Thoracic aorta (tissue), 2 donors: ENCODE measurements at places on chromosomes 13 and 19. TPM values are rescaled to one million over a fixed set of nuclear protein-coding genes. Genes with fewer than 3 reads are reported as not detected.

FAM124A gene
- 4.2 TPM for total RNA-seq

DNA sequence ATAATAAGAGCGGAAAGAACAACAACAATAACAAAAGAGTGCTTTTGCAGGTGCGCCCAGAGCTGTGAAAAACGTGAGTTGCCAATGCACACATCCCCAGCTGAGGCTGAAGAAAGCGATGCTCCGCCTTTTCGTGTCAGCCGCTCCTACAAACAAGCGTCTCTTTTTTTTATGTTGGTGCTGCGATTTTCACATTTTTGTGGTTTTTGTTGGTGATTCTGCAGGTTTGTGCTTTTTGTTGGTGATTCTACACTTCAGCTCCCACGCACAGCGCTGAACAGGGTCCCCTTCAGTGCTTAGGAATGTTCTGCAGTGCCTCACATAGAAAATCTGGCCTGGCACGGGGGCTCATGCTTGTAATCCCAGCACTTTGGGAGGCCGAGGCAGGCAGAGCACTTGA lies 7.3 kb upstream of the SBK3 start:
- H3K4me3 ChIP-seq, result no peak overlapping the region
- no peak overlapping the region for H3K27ac ChIP-seq
- DNase-seq, result no peak
- H3K36me3 ChIP-seq, result no peaks in the 10 kb centered on the region
- H3K4me1 ChIP-seq, result peaks cover 22% of the 10 kb centered on the region

- H3K4me3 ChIP-seq, result no peak overlapping the region
- no peak overlapping the region for H3K27ac ChIP-seq
- H3K36me3 ChIP-seq, result no peaks in the 10 kb centered on the region
- no peaks in the 10 kb centered on the region for H3K27me3 ChIP-seq
Measured at GRCh38 chr13:50766013-50766412, 77.5 kb downstream of the DLEU7 start.

GRCh38 chr13:107252428-107252827 lies 684.5 kb upstream of the ARGLU1 start:
- H3K27me3 ChIP-seq, result no peaks in the 10 kb centered on the region
- DNase-seq, result no peak
- H3K4me1 ChIP-seq, result no peaks in the 10 kb centered on the region
- H3K36me3 ChIP-seq, result no peaks in the 10 kb centered on the region
- H3K4me3 ChIP-seq, result no peak overlapping the region

DNA sequence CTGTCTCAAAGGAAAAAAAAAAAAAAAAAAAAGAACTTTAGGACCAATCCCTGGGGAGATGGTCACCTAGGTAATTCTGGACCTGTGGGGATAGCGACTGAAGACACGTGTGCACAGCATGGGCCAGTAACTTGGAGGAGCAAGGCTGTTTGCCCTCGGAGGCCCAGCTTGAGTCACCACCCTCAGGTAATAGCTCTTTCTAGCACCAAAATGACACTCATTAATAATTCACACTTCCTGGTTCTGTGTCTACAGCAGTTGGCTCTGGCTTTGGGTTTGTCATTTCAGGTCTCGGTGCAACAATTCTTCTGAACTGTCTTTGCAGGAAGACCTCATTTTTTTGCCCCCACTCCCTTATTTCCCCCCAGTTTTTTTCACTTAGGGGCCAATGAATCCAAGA lies 3.9 kb upstream of the ATP11A start:
- H3K27ac ChIP-seq, result no peak overlapping the region
- peaks cover 8% of the 10 kb centered on the region for H3K4me1 ChIP-seq
